ENCODE measurements at places on chromosomes 11 and 22. TPM values are rescaled to one million over a fixed set of nuclear protein-coding genes. Genes with fewer than 3 reads are reported as not detected.

Gene ISX
- not detected for total RNA-seq

DNA sequence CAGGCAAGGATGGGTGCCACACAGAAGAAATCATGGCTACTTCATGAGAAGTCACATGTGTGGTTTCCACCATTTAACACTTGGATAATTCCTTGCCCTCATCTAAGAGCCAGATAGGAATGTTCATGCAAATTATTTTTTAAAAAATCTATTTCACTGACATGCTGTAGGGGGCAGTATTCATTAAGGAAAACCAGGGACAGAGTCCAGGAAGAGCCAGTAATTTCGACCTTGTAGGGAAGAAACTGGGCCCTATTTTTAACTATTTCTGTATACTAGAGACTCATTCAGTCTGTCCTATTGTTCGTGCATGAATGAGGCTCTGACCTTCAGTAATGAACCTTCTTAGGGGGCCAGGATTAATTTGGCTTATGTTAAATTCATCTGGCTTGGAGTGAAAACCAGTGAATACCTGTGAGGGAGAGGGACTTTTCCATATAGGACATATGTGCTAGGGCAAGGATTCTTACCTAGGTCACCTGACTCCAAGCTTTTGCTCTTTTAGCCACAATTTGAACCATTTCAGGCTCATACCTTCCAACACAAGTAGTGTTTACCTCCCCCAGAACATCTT, 192.7 kb downstream of the NAV2 start:
- peak; percentile 67 for DNase-seq

DNA sequence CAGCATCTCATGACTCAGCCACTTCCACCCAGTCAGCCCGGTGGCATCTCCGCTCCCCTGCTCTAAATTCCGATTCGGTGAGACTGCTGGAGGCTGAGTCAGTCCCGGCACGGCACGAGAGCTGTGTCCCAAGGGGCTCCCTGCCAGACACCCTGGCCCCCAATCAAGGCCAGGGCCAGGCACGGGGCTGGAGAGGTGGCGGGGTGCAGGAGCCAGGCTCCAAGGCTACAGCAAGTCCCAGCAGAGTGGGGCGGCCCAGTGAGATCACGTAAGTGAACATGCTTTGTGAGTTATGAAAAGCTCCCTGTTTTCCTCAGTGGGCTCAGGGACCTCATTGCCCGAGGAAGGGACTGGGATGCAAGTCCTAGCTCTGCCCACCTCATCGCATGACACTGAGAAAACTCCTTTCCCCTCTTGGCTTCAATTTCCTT, 3.0 kb downstream of the C11orf68 start:
- peak; percentile 99 for DNase-seq

GRCh38 chr11:71309611-71310010, 57.2 kb upstream of the SHANK2 start:
- DNase-seq = no peak
